Activated T-cell treated with anti-CD3 and anti-CD28 coated beads for 4 hours (primary cell): ENCODE measurements at places on chromosomes 5 and 9.

DNA sequence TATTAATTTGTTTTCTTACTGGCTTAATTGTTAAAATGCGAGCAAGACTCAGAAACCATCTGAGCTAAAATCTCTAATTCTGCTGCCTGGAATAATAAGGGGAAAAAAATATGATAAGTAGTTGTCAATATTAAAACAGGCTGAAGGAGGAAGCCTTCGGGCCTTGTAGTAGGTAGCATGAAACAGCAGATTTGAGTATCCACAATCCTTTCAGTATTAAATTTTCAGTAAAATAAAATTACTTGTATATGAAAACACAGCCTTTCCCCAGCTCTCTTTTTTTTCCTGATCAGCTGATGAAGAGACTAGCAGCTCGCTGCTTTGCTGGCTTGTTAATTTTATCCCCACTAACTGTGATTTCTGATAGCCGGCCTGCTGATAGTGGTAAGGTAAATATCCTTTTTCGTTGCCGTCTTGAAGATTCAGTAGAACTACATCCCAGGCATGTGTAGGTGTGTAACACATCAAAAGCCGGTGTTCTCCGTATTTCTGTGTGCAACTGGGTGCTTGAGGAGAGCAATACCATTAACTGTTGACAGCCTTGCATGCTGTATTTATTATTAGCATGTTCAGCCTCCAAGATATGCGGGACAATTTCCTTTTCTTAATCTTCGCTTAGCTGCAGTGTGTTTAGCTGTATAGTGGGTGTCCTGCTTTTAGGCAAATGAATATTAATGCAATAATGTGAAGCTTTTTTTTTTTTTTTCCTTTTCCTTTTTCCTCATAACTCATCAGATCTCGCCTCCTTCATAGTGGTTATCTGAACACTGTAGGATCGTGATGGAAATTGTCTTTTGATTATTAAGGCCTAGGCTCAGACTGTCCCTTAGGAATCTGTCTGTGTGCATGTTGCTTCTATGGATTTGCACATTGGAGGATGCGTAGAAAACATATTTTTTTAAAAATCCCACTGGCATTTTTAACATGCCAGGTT is 144.6 kb downstream of the SMARCA2 start:
- no peak for DNase-seq

- DNase-seq: no peak
These were observed 2.2 kb upstream of the LCN6 start for GRCh38 chr9:136750526-136750925.

DNA sequence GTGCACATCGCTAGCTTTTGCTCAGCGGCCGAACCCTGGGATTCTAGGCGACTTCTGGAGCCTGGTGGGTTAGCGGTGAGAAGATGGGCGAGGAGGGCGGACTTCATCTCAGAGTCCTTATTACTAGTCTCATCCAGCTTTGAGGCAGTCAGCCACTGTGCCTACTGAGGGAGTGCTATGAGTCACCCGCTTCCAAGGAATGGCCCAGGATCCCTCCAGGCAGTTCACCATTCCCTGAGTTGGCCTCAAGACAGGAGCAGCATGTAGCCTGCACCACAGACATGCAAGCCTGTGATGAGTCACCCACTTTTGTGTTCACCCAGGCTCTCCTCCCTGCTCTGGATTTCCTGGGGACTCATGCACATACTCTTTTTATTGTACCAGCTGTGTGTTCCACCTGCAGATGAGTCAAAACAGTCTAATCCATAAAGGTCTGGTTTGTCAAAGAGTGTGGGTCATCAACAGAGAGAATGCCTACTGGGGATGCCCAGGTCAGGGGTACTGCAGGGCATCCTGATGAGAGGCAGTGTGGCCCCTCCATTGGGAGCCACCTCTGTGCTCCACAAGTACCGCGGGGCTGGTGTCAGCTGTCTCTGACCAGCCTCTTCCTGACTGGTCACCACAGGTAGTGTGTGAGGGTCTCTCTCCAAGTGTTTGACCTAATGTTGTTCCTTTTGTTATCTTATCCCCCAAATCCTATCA is 20.2 kb downstream of the SLC22A5 start:
- no peak for DNase-seq

DNA sequence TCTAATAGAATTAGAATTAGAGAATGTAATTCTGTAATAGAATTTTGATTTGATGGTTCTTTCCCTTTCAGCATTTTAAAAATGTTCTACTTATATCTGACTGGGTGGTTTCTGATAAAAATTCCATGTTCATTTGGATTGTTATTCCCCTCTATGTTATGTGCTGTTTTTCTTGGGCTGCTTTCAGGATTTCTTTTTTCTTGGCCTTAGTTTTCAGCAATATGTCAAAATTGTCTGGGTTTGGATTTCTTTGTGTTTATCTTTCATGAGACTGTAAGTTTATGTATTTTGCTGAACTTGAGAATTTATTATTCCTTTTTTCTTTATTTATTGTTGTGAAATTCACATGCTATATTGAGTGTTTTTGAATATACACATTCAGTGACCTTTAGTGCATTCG is 189.1 kb downstream of the RANBP17 start:
- no peak for DNase-seq

DNA sequence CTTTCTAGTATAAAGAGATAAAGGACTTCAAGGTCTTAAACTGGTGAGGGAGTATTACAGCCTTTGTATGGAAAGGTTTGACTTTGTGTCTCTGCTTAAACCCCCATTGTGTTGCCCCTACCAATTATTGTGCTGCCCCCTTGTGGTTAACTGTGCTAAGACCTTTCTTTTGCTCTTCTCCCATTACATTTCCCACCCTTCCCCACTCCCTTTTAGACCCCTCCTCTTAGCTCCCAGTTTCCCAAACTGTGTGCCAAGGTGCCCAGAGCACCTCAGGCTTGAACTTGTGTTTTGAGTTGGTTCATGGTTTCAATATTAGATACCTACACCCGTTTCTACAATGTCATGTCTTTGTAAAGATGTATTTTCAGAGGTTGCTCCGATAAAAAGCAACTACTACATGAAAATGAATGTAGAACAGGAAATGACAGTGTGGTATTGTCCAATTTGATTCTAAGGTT is 2.9 kb downstream of the JAK2 start:
- peak; percentile 61 for DNase-seq

- DNase-seq: no peak
These were observed 709 bp upstream of the SH3PXD2B start for GRCh38 chr5:172455087-172455381.

DNA sequence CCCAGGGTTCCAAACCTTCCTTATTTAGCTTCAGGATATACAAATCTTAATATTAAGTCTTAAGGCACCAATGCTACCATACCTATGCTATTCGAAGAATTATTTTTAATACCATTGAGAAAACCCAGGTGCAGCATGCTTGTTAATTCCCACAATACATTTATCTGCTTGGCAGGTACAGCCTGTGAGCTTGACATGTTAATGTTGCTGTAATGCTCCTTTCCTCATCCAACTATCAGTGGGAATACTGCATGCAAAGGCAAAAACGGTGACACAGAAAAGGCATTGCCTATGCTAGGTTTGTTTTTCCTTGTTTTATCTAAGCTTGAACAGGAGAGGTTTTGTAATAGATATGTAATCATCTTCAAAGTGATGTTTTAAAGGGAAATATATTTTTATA is 135.7 kb upstream of the COX7C start:
- no peak for DNase-seq

- no peak for DNase-seq
These were observed 1767.7 kb downstream of the EFNA5 start for GRCh38 chr5:105903069-105903468.

DNA sequence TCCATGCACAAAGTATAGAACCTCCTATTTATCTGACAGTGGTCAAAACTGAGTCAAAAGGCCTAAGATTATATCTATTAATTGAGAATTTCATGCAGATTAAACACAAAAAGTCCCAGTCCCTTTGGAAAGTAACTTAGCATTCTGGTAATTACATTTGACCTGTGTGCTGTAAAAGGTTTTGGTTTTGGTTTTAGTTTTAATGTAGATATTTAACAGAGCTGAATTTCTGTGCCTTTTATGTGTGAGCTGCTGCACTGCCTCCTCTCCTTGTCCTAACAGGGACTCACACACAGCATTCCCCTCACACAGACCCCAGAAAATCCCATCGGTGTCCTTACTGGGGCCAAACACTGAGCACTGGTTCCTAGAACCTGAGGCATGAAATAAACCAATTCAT is 31.0 kb upstream of the FSD1L start:
- DNase-seq: no peak

GRCh38 chr5:55175781-55176175 is 2.8 kb upstream of the CDC20B start:
- DNase-seq: no peak

- no peak for DNase-seq
These were observed 164.5 kb downstream of the SPATA31D1 start for GRCh38 chr9:82153032-82153431.

GRCh38 chr9:127637322-127637847 is 25.3 kb downstream of the STXBP1 start:
- DNase-seq: no peak

- no peak for DNase-seq
These were observed 35.6 kb upstream of the NSMF start for GRCh38 chr9:137494550-137495351.

DNA sequence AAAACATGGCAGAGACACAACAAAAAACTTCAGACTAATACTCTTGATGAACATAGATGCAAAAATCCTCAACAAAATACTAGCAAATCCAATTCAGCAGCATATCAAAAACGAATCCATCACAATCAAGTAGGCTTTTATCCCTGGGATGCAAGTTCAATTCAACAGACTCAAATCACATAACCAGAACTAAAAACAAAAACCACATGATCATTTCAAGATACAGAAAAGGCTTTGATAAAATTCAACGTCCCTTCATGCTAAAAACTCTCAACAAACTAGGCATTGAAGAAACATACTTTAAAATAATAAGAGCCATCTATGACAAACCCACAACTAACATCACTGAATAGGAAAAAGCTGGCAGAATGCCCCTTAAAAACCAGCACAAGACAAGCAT is 93.6 kb downstream of the TUSC1 start:
- no peak for DNase-seq
